ENCODE measurements at places on chromosomes 4 and X.

DNA sequence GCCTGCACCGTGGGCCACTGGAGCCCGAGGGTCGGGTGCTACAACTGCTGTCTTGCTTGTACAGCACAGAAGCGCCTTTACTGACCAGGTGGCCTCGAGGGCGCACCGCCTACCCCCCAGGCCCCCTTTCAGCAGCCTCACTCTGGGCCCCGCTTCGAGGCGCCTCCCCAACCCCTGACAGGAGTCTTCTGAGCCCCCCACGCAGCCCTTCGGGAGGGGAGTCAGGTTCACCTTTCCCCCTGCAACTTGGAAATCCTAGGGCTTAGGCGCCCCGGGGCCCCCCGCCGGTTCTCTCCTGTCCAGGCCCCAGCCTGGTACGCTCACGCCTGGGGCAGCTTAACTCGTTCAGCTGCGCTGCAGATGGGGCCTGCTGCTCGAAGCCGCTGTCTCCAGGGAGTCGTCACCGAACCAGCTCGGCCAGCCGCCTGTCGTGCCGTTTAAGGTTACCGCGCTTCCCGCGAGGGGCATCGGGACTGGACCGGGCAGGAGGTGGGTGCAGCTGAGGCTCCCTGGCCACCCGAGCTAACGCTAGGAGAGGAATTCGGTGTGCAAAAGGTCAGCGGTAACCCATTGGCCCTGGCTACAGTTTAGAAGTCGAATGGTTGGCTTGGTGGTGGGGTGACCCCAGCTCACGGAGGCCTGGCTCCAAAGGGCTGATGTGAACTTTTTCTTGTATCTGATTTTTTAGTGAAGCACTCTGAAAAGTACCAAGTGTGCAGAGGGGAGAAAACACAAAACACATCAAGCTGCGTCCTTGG lies 58.9 kb upstream of the BCOR start:
- no peak for DNase-seq

DNA sequence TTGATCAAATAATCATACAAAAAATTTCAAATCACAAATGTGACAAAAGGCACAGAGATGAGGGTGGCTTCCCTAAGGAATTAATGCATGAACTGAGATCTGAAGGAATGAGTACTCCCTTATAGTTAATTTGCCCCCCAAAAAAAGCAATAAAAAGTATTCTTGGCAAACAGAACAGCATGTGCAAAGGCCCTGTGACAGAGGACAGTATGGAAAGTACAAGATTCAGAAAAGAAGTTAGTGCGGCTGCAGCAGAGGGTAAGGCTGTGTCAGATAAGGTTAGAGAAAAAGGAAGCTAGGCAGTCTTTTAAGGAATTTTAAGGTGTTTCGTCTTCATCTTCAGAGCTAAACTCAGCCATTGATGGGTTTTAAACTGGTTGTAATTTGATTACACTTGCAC lies 7.4 kb downstream of the DDX60L start:
- no peak for DNase-seq

DNA sequence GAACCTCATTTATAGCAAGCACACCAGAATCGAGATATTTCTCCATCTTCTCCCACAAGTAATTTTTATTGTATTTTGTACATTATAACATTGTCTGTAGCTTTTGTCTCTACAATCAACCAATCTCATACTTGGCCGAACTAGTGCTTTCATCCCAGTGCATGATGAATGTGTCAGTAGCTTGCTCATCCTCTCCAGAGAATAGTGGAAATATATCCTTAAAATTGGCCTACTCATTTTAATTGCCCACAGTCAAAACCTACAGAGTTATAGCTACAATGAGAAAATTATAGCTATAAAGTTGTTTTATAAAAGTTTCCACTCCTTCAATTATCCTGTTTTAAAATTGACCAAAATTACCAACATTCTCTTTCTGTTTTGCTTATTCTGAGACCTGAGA lies 103.8 kb downstream of the MAPK10 start:
- DNase-seq: no peak

- DNase-seq: no peak
Measured at GRCh38 chrX:111131572-111131971, 35.6 kb downstream of the PAK3 start.

- no peak for DNase-seq
Measured at GRCh38 chrX:2548711-2549423, 48.1 kb upstream of the DHRSX start.

DNA sequence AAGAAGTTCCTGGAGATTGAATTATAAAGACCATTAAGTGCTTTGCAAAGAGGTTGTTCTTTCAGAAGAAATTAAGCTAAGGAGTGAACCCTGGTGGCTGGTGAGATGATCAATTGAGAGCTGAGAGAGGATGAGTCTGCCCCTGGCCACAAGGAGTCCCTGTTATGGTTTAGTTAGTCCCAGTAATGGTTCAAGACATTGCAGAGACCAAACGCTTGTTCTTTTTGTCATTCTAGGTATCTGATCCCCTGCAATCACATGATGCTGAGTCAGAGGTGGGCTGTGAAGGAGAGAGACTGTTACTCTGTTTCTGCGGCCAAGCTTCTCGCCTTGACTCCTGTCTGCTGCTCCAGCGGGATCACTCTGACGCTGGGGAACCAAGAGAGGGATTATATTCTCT lies 114.5 kb downstream of the GATB start:
- no peak for DNase-seq

- no peak for DNase-seq
Measured at GRCh38 chr4:155173371-155173770, 35.1 kb upstream of the NPY2R start.

- no peak for DNase-seq
Measured at GRCh38 chr4:2647403-2648158, 108.6 kb downstream of the TNIP2 start.

DNA sequence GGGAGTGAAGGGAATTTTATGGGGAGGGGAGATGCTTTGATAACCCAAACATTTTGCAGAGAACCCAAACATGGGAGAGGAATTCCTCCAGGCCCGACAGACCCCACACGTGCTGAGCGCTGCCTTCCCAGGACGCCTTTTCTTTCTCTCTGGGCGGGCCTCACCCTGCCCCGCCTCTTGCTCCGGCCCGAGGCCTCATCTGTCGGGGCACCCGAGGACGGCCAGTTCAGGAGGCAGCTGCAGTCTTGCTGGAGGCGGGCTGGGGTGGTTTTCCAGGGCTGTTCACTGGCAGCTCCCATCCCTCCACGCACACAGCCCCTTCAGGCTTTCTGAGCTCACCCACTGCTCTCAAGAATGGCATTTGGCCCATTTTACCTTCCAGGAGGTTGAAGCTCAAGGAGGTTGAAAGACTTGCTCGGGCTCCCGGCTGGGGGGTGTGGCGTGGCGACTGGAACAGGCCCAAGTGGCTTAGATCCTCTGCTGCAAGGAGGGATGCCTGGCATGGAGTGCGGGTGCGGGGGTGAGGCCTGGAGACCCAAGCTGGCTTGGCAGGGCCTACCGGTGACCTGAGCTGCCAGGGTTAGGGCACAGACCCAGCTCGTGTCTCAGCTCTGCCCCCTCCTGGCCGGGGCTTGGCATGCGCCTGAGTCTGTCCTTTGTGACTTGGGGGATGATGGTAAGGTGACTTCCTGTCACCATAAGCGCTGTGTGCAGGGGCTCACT lies 99.2 kb downstream of the PSAPL1 start:
- DNase-seq: peak; percentile 79

GRCh38 chr4:182969651-182970279 lies 52.6 kb upstream of the DCTD start:
- no peak for DNase-seq

DNA sequence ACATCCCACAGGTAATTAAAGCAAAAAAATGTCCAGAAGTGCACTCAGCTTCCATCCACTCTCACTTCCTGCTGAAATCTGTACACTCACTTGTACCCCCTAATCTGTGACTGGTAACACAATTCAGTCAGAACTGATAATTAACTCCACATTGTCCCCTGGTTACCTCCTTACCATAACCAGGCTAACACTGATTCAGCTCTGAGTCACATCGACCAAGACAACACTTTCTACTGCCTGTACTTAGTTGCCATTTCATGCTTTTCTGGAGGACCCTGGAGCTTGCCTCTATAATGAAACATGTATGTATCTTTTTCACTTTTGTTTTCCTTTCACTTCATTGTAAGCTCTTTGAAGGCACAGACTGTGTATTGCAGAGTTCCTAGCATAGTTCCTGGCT lies 130.9 kb upstream of the GABRG1 start:
- no peak for DNase-seq

- DNase-seq: no peak
Measured at GRCh38 chr4:81508411-81509185, 36.9 kb upstream of the RASGEF1B start.

GRCh38 chrX:2224161-2224560 lies 276.6 kb downstream of the DHRSX start:
- no peak for DNase-seq

DNA sequence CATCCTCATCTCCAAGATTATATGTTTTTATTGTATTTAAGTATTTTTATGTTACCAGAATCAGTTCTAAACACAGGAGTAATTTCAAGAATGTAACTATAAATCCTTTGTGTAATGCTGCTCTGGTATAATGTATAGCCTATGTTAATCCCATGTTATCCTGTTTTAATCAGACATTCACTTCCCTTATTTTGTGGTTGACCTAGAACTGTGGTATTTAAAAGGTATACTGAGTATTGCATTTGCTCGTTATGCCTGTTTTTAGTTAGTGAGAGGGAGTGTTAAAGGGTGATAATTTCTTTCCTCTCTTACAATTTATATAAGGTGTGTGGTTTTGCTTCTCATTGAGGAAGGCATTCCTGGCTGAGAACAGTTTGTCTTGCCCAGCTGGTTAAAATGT lies 26.2 kb downstream of the MTM1 start:
- no peak for DNase-seq
